ENCODE measurements at places on chromosomes 7 and 10.

- DNase-seq: no peak
These were observed 105.7 kb upstream of the C10orf90 start for GRCh38 chr10:126776168-126776567.

- DNase-seq: no peak
These were observed 54.3 kb upstream of the TNRC18 start for GRCh38 chr7:5477723-5478531.

GRCh38 chr7:93817526-93817925 is 73.0 kb downstream of the TFPI2 start:
- no peak for DNase-seq

DNA sequence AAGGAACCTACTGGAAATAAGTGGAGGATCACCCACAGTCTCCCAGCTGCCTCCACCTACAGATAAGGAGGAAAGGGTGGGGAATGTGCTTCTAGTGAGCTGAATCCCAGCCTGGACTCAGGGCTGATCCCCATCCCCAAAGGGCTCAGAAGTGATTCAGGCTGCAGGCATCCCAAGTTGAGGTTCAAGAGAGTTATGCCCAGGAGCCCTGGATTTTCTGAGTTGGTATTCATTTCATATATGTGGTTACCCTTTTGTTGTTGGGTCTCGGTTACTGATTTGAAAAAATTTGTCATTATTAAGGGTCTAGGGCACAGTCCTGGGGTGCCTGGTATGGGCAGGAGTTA is 30.0 kb upstream of the SRGN start:
- no peak for DNase-seq

DNA sequence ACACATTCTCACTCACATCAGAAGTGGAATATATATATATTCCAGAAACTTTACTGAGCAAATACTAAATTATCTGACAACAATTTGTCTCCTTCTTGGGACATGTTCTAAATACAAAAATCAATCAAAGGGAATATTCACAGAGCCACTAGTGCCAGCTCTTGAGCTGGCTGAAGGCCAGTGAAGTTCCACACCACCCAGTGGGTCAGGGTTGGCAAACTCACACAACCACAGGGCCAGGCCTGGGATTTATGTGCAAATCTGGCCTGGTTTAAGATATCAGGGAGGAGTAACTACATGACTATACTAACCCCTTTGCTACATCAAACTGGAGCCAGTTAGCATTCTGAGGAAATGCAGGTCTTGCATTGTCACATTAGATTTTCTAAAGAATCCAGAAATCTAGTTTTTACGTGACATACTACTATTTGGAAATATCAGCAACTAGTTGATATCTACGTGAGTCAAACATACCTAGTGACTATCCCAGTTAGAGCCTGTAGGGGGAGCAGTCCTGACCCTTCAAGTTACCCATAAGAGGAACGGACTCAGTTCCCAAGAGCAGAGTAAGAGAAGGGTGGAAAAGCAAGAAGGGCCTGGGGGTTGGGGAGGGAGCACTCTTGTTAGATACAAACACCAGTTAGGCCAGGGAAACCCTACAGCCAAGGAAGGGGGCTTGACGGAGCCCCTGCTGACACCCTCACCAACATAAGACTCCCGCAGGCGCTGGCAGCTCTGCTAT is 600.4 kb downstream of the KCNMA1 start:
- no peak for DNase-seq

DNA sequence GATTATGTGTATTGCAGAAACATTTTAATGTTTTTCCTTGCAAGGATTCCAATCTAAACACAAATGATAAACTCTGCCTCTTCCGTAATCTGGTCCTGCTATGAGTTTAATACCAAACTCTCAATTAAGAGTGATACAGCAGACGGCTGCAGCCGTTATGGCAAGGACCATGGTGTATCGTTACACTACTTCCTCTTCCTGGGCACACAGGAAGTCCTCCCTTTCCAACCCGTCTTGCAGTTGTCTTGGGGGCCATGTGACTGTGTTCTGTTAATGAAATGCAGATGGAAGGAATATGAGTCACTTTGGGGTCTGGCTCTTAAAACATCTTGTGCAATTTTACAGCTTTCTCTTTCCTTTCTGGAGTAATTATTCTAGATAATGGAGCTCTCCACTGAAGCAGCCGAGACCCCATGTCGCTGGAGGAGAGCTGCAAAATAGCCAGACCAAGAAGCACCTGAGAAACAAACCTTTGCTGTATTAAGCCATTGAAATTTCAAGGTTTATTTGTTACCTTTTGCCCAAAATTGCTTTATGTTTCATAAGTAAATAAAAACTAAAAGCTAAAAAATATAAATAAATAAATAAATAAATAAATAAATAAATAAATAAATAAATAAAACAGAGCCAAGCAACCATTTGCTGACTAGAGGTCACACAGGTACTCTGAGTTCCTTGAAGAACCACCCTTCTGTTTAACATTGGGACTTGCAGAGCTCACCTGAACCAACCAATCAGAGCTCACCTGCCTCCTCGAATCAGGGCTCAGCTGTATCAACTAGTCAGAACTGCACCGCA is 74.7 kb downstream of the FRMPD2 start:
- no peak for DNase-seq

GRCh38 chr7:65463184-65463583 is 89.5 kb downstream of the ZNF92 start:
- no peak for DNase-seq

DNA sequence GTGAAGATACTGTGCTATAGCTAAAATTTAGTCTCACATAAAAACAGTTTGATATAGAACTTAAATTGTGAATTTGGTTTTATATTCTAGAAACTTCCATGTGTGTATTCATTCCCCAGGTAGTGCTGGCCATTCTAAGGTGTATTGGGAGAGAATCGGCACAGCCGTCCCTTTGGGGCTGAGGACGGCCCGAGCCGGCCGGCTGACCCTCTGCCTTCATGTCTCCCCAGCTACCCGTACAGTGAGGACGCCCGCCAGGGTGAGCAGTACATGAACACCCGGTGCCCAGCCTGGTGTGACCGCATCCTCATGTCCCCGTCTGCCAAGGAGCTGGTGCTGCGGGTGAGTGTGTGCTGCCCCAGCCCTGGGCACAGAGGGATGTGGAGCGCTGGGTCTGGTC is 8.5 kb downstream of the NKX6-2 start:
- no peak for DNase-seq

DNA sequence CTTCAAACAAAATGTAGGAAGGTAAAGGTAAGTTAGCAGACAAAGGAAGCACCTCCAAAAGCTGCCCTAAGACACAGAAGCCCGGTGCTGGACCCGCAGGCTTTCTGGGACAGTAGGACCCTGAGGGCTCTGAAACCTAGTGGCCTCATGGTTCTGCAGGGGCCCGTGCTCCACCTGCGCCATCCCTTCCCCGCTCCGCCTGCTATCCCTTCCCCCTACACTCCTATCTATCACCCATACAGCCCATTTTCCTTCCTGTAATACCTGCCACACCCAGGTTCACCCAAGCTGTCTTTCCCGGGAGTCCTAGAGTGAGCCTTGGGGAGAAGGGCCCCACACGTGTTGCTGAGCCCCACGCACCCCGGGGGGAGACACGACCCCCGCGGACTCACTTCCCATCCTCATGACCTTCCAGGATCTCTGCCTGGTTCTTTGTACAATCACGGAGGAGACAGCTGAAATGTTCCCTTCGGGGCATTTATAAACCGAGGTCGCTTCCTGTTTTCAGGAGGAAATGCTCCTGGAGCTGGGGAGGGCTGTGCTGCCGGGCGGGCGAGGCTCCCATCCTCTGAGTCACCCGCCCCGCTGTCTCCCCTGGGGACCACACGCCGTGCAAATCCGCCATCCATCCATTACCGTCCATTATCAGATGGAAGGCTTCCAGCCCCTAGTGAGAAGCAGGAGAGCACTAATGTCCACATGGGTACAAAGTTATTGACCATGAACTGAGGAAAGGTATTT is 251.7 kb upstream of the PITRM1 start:
- DNase-seq: no peak

DNA sequence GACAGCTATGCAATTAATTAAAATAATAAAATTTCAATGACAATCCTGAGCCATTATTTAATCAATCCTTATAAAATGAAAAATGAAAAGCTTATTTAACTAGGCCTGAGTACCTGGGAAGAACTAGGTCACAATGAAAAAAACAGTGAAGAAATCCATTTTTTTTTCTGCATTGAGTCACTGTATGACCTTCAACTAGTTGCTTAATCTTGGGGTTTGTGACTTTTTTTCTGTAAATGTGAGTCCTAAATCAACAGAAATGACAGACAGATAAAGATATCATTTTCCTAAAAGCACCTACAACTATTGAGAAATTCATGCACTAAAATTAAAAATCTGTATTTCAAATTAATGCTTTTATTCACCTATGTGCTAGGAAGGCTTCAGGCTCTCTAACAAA is 96.8 kb downstream of the TMEM26 start:
- no peak for DNase-seq

- DNase-seq: no peak
These were observed 59.8 kb downstream of the SLC25A40 start for GRCh38 chr7:87816389-87816788.

DNA sequence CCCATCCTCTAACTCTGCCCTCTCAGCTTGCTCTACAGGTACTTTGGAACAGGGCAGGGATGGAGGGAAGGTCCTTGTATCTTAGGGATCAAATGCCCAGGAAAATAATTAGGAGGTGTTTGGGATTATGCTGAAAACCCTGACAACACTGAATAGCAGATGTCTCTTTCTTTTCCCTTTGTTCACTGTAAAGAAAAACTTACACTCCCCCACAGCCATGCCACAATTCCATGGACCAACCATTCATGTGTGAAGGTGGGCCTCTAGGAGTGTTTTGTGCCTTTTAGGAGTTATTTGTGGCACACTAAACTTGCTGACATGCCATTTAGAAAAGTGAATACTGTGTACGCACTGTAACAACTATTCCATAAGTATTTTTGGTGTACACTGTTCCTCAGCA is 108.1 kb downstream of the SNX10 start:
- DNase-seq: no peak

DNA sequence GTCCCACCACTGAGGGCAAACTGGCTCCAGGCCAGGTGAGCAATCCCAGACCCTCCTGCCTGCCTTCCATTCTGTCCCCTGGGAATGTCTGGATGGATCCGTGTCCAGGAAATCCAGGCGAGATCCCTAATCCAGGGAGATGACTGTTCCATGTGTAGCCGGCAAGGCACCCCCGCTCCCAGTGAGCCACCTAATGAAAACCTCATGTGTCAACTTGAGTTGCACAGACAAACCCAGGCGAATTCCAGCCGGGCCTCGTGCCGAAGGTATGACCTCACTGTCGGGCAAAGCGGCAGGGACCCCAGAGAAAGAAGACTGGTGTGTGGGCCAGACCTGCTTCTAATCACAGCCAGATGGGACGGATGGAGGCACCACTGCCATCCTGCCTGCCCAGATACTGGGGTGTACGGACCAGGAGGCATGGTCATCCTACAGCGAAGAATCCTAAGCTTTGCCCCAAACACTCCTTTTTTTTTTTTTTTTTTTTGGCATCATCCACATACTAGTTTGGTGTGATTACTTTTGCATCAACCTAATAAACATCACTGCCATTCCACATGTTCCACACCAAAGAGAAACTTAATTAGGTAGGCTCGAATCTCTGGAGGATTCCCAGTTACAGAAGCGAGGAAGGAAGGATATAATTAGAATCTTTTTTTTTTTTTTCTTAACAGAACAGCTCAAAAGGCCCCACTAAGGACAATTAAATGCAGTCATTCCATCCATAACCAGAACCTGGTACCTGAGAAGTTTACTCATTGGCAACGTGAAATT is 313.1 kb downstream of the CALN1 start:
- DNase-seq: no peak

DNA sequence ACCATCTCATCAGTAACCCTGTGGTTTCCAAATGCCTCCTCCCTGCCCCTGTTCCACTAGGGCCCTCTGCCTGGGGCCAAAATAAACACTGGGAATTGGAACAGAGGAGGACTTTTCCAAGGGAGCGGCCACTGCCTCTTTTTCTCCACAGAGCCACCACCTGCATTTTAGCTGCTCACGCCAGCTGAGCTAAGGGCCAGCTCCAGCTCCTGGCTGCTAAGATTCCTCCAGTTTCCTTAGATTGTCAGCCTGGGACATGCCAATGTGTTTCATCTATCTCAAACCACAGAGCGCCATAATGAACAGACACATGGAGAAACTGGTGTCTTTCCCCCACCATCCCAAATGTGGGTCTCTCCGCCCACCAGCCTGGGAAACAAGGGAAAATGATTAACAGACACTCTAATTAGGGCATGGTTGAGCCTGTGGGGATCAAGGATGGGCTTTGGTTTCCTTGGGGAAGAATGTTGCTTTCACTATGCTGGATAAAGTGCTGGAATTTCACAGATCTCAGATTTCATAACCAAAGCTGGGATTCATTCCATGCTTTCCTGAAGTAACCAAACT is 52.2 kb downstream of the ASB13 start:
- no peak for DNase-seq

GRCh38 chr10:120420421-120420820 is 36.6 kb upstream of the PLPP4 start:
- no peak for DNase-seq

GRCh38 chr7:13352677-13353076 is 636.8 kb downstream of the ETV1 start:
- DNase-seq: no peak

GRCh38 chr7:31067491-31067890 is 15.4 kb downstream of the ADCYAP1R1 start:
- no peak for DNase-seq

- DNase-seq: no peak
These were observed 13.2 kb downstream of the PTPRN2 start for GRCh38 chr7:158574308-158575036.

DNA sequence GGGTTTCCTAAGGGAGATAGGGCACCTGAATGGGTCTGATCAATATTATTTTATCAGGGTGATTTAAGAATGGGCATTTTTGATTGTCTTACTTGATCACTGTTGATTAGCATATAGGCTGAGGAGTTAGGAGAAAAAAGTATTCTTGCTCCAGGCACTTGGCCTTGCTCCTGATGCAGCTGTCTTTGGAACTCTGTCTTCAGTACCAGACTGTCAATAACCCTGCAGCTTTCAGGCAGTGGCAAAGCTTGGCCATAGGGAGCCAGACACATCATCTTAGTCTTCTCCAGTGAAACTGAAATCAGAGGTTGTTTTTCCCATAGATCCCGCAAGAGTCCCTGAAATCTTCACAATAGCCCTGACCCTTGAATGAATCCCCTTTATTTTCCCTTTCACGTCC is 47.2 kb downstream of the EXOC4 start:
- DNase-seq: no peak

DNA sequence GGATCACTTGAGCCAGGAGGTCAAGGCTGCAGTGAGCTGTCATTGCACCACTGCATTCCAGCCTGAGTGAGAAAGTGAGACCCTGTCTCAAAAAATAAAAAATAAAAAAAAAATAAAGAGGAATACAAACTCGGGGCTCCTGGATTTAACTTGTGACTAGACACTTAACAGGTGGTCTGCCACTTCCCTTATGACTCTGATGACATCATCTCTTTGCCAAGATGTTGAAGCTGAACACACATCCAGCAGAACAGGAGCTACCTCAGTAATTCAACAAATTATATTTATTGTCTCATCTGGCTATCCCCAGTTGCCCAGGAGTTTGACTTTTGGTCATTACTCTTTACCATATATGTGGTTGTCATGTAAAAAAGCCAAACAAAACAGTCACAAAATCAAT is 35.3 kb downstream of the NEUROD6 start:
- DNase-seq: no peak

Data from stimulated activated CD8-positive, alpha-beta memory T cell treated with anti-CD3 and anti-CD28 coated beads, Interleukin-7, amount 100 ng/mL, for 1 hour (primary cell).